Dermis microvascular lymphatic vessel endothelial cell (primary cell): ENCODE measurements at places on chromosomes 3 and 15.

DNA sequence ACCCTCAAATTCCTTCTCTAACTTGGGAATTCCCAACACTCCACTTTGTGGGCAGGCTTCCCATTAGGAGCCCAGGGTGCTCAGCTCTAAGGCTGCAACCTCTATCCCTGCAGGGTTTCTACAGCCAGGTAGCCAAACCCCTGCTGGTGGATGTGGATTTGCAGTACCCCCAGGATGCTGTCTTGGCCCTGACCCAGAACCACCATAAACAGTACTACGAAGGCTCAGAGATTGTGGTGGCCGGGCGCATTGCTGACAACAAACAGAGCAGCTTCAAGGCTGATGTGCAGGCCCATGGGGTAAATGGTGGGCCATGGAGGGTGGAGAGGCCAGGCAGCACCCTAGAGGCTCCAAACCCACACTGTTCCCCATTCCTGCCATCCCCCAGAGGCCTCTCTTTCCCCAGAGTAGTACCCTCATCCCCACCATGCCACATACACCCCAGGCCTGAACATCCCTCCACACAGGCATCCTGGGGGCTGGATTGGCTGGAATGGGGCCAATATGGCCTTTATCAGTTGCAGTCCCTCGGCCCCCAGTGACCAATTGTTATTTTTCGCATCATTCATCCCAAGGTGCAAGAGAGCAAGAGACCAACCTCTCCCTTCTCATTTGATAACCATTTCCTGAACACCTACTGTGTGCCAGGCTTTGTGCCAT, 7.7 kb downstream of the ITIH1 start:
- DNase-seq = no peak

- DNase-seq = no peak
These were observed 32.0 kb upstream of the RYK start for GRCh38 chr3:134282659-134283047.

GRCh38 chr3:61637088-61638051, 76.0 kb downstream of the PTPRG start:
- DNase-seq = no peak

GRCh38 chr15:100249096-100249815, 92.5 kb downstream of the ADAMTS17 start:
- DNase-seq = no peak

GRCh38 chr3:173588556-173588955, 191.0 kb downstream of the NLGN1 start:
- no peak for DNase-seq

GRCh38 chr3:106333911-106334618, 465.3 kb upstream of the CBLB start:
- DNase-seq = no peak

DNA sequence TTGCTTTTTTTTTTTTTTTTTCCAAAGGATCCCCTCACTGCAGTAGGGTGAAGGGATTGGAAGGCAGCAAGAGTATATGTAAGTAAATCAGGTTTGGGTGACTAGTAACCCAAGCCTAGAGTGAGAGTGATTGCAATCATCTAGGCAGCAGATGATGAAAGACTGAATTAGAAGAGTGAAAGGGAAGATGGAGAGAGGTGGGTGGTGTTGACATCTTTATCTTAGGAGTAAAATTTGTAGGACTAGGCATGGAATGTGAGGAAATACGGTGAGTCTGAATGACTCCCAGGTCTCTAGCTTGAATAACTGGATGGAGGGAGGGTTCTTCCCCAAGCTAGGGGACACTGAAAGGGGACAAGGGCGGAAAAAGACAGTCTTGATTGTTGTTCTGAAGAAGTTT, 63.4 kb downstream of the TPRG1 start:
- DNase-seq = no peak

GRCh38 chr15:49042165-49042564, 4.1 kb downstream of the SECISBP2L start:
- DNase-seq = no peak

- DNase-seq = peak; percentile 86
These were observed 123.6 kb upstream of the GALNT15 start for GRCh38 chr3:16050641-16051467.

- DNase-seq = peak; percentile 9
These were observed 26.1 kb upstream of the MGLL start for GRCh38 chr3:127848131-127849129.

GRCh38 chr3:169813757-169814517, 1.2 kb upstream of the LRRC34 start:
- peak; percentile 33 for DNase-seq

DNA sequence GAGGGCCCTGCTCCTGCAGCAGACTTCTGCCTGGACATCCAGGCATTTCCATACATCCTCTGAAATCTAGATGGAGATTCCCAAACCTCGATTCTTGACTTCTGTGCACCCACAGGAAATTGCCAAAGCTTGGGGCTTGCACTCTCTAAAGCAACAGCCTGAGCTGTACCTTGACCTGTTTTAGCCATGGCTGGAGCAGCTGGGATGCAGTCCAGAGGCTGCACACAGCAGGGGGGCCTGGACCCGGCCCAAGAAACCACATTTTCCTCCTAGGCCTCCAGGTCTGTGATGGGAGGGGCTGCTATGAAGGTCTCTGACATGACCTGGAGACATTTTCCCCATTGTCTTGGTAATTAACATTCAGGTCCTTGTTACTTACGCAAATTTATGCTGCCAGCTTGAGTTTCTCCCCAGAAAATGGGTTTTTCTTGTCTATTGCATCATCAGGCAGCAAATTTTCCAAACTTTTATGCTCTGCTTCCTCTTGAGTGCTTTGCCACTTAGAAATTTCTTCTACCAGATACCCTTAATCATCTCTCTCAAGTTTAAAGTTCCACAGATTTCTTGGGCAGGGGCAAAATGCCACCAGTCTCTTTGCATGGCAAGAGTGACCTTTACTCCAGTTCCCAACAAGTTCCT, 11.8 kb upstream of the MYO5A start:
- DNase-seq = no peak

DNA sequence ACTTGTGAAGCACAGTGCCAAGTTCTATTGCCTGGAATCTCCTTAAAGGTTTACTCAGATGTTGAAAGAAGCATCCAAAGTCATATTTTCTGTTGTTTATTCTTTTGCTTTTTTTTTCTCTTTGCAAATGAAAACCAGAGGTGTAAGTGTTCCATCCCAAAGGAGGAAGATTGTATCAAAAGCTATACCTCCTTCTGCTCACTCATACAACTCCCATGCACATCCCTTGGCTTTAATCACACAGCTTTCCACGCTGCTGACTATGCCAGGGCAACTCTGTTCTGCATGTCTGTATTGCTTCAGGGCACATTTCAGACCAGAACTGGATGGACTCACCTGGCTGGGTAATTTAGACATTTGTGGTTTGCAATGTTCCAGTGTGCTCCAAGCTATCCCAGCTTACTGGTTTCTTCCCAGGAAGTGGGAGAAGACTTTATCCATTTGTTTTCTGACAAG, 399.6 kb upstream of the TBL1XR1 start:
- DNase-seq = no peak

DNA sequence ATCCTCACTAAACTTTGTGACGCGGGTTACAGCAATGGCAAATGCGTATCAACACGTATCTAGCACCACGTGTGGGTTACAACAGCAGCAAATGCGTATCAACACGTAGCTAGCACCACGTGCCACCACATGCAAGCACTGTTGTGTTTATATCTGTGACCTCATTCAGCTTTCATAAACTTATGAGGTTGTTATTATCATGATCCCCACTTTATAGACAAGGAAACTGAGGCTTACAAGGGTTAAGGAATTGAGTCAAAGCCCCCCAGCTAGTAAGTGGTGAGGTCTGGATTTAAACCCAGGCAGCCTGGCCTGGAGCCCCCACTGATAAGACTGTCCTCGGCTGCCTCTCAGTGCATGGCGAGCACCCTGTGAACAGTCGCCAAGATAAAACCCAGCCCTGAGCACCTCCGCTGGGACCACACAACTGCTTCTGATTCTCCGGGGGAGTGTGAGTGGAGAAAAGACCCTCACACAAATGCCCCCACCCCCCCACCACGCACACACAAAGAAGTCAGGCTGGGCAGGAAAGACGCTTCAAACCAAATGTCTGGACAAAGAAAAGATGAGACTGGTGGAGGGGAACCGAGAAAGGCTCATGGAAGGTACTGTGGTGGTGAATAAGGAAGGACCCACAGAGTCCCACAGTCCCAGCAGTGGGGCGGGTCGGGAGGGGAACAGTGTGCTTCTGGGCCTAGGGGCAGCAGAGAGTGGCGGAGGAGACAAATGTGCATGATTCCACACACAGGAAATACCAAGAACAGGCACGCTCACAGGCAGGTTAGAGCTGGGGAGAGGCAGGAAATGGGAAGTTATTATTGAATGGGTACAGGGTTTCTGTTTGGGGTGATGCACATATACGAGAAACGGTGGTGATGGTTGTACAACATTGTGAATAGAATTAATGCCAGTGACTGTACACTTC, 173.4 kb downstream of the XXYLT1 start:
- DNase-seq = peak; percentile 23

- DNase-seq = no peak
These were observed 44.6 kb downstream of the ERC2 start for GRCh38 chr3:56423661-56424099.

GRCh38 chr3:56894881-56895431, 93.2 kb upstream of the ARHGEF3 start:
- no peak for DNase-seq

GRCh38 chr15:26234976-26235767, 372.0 kb upstream of the ATP10A start:
- no peak for DNase-seq

DNA sequence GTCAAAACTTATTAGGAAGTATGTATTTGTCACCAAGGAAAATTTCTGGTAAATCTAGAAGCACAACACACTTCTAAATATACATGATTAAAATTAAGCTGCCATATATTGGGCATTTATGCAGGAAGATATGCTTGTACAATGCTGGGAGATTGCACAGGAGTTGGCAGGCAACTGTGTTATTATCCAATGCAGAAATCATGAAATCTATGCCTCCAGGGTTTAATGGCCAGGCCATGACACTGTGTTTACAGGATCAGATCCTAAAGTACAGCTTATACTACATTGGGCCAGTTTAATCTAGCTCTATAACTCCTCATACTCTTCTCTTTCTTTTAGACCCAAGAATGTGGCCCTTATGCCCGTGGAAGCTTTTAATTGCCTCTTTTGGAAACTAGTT, 391.4 kb upstream of the DPH6 start:
- no peak for DNase-seq

GRCh38 chr15:77526595-77527163, 106.0 kb downstream of the HMG20A start:
- no peak for DNase-seq

- DNase-seq = no peak
These were observed 874.0 kb downstream of the PLOD2 start for GRCh38 chr3:145286937-145287336.

- DNase-seq = peak; percentile 72
These were observed 43.3 kb downstream of the RBMS3 start for GRCh38 chr3:29324180-29324651.

GRCh38 chr3:126291537-126291936, 65.7 kb downstream of the KLF15 start:
- DNase-seq = no peak

DNA sequence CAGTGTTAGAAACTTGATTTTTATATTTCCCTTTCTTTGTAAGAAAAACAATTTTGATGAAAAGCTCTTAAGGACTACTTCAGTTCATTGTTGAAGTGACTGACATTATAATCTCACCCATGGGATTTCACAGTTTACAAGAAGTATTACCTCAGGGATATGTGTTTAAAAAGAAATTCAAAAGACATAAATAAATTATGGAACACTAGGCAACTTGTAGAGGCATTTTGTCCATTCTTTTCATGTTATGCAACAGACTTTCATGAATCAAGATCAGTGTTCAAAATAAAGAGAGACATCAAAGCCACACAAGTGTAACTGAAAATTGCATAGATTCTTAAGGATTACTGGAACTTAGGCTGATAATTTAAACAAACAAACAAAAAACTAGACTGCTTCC, 196.8 kb upstream of the AGTR1 start:
- no peak for DNase-seq

DNA sequence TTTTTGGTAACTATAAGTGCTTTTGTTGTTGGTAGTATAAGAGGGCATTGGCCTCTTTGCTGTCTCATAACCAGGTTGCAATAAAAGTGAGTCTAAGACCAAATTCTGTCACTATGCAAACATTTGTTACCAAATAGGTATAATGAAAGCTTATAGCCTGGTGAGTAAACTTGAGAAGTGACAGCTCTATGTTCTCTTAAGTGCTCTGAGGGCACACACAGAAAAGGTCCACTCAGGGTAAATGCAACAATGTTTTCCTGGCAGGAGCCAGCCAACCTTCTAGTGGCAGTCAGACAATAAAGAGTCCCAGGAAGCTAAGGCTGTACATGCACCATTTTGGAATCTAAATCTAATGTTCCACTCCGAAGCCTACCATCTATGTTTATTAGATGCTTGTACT, 262.1 kb upstream of the TGFBR2 start:
- no peak for DNase-seq

- no peak for DNase-seq
These were observed 53.6 kb upstream of the PXYLP1 start for GRCh38 chr3:141178026-141178425.
